ENCODE measurements at places on chromosomes 7 and 10. TPM values are rescaled to one million over a fixed set of nuclear protein-coding genes. Genes with fewer than 3 reads are reported as not detected.

SH2D4B gene
- 0.09 TPM for polyA plus RNA-seq

CYCS gene
- polyA plus RNA-seq, result 72.7 TPM

TSPAN33 gene
- polyA plus RNA-seq, result 3.1 TPM

DNAJB6 gene
- 150 TPM for polyA plus RNA-seq

ABCB4 gene
- 1.8 TPM for polyA plus RNA-seq

SEMA3A gene
- polyA plus RNA-seq, result 31.9 TPM

NOM1 gene
- 25.6 TPM for polyA plus RNA-seq

SH2B2 gene
- 5.1 TPM for polyA plus RNA-seq

SLC12A9 gene
- 43.1 TPM for polyA plus RNA-seq

ZP3 gene
- 3.6 TPM for polyA plus RNA-seq

All from left lung (tissue), 14 donors.